PC-3 (cell line): ENCODE measurements at places on chromosomes 1 and 21.

DNA sequence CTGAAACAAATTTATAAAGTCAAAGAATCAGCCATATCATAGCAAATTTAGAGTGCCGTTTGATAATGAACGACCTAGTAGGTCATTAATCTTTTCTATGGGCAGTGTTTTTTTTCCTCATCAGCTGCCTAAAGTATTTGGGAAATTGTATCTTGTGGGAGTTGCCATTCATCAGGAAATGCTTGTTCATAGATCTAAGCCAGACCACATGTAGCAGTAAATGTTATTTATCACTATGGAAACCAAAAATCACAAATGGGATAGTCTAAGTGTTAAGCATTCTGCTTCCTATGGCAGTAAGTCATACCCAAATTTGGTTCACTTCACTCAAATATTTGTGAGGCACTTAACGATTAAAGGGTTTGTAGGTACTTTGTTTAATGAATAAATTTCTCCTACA, 52.9 kb downstream of the LRRC8D start:
- DNase-seq, result no peak

DNA sequence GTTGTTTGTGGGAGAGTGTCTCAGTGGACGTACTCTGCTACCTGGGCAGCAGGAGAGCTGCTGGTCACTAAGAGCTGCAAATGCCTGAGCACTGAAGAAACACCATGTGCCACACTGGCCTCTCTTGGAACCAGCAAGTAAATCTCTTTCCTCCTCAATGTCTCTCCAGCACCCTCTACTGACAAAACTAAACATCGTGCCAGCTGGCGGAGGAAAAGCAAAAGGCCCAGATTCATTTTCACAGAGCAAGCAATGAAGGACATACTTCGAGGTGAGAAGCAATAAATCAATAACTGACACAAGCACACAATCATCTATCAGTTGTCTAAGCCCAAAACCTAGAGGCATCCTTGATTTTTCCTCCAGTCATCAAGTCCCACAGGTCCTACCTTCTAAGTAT, 78.1 kb downstream of the RERE start:
- no peak for DNase-seq

- DNase-seq, result no peak
Observed at GRCh38 chr1:38860454-38860795, 853 bp upstream of the RRAGC start.

GRCh38 chr1:37174341-37174740, 140.0 kb upstream of the GRIK3 start:
- DNase-seq, result no peak

- no peak for DNase-seq
Observed at GRCh38 chr1:245790441-245790840, 635.7 kb downstream of the KIF26B start.

GRCh38 chr1:53725238-53725689, 13.7 kb downstream of the GLIS1 start:
- DNase-seq, result peak; percentile 17

GRCh38 chr1:27650539-27651175, 15.7 kb upstream of the FGR start:
- DNase-seq, result peak; percentile 44

DNA sequence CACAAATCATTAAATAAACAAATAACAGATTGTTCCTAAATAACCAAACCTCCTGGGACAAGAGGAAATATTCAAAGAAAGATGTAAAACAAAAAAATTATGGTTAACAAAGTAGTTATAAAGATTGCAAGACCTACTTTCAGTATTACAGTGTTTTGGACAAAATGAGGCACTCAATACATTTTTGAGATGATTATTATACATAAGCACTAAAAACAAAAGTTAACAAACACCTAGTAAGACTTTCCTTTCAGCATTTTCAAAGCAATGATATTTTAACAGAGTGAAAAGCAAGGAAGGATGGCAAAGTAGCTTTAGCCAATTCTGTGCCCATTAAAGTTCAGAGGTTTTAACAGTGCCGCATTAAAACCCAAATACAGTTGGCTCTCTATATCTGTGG, 17.2 kb downstream of the OMA1 start:
- no peak for DNase-seq

DNA sequence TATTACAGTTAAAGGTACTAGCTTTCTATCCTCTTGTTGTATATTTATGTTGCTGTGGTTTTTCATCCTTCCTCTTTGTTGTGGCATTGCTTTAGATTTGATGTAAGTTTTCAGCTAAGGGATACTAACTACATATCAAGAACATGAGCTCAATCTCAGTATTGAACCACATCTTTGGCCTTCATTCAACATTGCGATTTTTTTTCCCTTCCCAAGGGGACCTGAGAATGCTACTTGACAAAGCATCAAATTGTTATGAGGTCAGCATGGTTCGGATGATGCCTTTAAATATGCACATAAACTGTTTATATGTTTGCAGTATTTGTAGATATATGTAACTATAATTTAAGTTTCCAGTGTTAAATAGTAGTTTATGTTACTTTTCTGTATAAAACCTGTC, 31.7 kb upstream of the GPR88 start:
- no peak for DNase-seq

GRCh38 chr1:186568221-186568620, 107.3 kb upstream of the PDC start:
- peak; percentile 30 for DNase-seq

- peak; percentile 54 for DNase-seq
Observed at GRCh38 chr1:31588751-31589515, 12.6 kb downstream of the TINAGL1 start.

DNA sequence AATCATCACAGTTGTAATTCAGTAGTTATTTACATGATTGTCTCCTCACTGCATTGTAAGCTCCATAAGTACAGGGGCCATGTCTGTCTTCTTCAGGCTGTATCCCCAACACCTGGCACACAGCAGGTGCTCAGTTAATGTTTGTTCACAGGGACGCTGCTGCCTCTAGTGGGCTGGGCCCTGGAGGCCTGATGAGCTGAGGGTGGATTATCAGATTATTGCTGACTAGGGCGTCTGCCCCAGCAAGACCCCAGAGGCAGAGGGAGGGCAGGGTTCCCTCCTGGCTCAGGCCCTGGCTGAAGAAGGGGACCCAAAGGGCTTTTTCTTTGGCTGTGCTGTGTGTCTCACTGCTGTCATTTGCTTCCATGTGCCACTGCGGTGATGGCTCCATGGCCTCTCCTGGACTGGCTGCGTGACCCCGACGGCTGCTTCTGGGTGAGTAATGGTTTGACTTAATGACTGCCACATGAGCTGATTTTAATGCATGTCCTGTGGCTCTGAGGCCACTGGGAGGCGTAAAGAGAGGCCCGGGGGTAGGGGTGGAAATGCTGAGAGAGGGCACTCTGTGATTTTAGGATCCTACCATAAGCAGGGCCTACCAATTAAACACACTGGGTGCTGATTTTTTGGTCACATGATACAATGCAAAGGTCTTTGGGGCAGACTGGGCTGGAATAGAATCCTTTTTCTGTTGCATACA, 20.8 kb upstream of the EPB41 start:
- peak; percentile 31 for DNase-seq

- DNase-seq, result no peak
Observed at GRCh38 chr21:41636636-41637630, 129.0 kb upstream of the TMPRSS2 start.

DNA sequence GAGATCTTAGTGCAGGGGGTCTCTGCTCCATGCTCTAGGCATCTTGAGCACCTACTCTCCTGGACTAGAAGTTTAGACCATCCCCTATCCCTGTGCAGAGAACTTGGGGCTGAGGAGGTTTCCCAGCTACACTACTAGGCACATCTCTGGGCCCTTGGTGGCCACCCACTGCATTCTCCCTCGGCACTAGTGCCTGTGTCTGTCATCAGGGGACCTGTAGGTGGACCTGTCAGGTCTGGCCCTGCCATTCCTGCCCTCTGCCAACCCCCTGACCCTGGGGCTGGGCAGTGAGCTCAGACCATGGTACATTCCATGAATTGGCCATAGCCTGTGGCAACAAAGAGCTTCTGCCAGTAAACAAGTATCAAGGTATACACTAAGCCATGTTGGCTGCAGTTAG, 269.1 kb downstream of the AKT3 start:
- DNase-seq, result no peak

GRCh38 chr21:31043471-31043870, 5.2 kb upstream of the KRTAP19-8 start:
- DNase-seq, result no peak

DNA sequence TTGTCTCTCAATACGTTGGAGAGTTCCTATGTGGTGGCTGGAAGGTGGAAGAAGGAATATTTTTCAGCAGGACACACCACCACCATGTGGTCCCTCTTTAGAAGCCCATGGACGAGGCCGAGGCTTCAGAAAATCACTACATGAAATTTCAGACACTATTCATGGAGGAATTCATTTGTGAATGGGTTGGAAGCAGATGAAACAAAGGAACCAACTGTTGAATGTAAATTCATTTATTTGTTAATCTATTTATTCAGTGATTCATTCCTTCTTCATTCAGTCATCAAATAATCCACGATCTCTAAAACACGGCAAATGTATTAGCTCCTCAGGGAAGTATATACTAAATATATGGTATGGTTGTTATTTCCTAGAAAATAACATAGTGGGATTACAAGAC, 12.2 kb downstream of the SLC35F3 start:
- DNase-seq, result peak; percentile 97

DNA sequence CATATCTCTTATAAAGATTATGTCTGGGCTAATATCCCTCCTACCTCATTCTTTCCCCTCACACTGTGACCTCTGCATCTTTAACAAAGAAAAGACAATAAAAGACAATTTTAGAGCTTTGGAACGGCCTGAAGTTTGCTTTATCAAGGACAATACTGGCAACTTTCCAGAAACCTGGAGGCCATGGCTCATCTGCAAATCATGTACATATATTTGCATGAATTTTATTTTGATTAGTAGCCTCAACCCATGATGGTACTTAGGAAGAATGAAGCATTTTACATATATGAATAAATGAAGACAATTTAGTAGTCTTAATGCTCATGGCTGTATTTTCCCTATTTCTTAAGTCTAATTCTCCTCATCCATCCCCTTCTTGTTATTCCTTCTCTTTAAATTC, 612.2 kb upstream of the CXADR start:
- no peak for DNase-seq

DNA sequence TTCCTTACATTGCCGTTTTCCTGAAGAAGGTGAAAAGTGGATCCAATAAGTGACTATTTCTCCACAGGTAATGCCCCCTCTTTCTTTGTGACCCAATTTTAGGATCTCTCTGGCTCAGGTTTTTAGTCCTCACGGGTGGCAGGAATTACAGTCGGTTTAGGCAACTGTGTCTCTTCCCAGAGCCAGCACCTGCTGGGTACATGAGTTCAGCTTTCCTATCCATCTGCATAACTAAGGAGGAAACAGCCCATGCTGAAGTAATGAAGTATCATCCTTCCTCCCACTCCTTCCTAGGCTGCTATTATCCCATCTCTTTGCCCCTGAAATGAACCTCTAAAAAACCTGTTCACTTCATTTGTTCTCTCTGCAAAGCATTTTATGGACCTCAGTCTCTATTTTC, 544.6 kb downstream of the NEGR1 start:
- no peak for DNase-seq

DNA sequence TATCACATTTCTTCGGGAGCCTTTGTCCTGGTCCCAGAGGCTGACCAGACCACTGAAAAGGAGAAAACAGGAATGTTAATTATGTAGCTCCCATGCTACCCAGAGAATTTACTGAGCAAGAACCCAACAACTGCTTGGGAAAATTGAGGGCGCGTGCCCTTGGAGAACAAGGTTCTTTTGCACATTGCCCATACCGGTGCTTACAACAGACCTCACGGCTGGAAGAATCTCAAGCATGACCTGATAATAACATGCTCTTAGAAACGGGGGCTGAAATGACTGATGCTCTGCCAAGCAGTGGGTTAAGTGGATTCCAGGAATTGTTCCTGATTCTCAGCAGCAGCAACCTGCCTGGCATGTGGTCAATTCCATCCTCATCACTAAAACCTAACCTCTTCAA, 49.3 kb upstream of the AJAP1 start:
- DNase-seq, result no peak

GRCh38 chr1:167373398-167373797, 144.9 kb downstream of the CD247 start:
- no peak for DNase-seq

DNA sequence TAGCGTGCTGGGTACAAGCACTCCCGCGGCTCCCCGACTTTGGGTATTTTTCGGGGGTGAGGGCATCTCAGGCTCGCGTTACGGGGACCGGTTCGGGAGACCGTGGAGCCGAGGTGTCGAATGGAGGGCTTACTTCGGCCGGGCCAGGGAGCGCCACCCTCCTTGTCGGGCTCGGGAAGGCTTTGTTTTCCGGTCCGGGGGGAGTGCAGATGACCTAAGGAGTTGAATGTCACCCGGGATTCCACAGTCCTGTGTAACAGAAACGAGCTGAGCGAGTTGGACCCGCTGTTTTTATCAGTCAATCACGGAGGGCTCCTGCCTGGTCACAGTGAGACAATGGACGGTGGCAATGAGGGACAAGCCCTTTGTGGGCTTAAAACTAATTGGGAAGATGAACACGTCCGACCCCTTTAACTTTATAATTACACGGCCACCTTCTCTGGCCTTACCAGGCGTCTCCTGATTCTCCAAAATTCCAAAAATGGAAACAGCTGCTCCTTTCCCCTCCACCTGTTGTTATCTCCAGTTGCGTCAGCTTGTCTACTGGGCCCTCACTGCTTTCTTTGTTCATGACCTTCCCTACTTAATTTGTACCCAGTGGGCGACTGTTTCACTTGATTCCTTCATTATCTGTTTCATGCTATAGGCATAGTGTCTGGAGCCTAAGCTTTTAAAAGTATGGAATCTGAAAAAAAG, 929 bp upstream of the TRIM45 start:
- no peak for DNase-seq

- no peak for DNase-seq
Observed at GRCh38 chr1:115251340-115251748, 86.7 kb downstream of the NGF start.

- DNase-seq, result no peak
Observed at GRCh38 chr1:228058949-228059633, 23.4 kb upstream of the ARF1 start.

DNA sequence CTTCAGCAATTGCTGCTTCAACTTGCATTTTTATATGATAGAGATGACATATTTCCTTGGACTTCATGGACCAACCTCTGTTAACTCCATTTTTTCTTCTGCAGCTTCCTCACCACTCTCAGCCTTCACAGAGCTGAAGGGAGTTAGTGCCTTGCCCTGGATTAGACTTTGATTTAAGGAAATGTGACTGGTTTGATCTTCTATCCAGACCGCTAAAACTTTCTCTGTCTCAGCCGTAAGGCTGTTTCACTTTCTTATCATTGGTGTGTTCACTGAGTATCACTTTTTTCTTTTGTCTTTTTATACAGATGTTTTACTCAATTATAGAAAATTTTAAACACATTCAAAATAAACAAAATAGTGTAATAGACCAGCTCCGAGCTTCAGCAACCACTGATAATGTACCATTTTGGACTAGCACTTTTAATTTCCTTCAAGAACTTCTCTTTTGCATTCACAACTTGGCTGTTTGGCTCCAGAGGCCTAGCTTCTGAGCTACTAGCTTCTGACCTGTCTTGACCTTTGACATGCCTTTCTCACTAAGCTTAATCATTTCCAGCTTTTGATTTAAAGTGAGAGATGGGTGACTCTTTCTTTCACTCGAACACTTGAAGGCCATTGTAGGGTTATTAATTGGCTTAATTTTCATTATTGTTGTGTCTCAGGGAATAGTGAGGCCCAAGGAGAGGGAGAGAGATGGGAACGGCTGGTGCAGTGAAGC, 9.3 kb downstream of the NEK7 start:
- no peak for DNase-seq

GRCh38 chr21:42225571-42226155, 6.7 kb downstream of the ABCG1 start:
- DNase-seq, result no peak
